GM12865 (cell line): ENCODE measurements at places on chromosomes 16 and 17.

DNA sequence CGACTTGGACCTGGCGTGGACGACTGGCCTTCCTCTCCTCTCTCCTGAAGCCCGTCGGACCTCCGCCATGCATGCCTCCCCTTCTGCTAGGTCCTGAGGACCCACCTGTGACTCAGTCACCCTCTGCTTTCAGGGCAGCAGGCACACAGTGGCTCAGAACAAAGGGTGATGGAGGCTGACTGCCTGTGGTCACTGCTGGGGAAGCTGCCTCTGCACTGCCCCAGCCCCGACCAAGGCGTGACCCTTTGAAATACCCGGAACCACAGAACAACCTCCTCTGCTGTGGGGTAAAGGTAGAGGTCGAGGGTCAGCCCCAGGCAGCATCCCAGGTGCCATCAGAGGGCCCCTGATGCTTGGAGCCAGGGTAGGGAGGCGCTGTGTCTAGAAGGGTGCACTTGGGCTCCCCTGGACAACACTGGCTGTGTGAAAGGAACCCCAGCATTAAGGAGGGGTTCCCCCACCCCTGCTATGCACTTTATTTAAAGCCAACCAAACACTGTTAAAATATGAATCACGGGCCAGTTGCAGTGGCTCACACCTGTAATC, 12.5 kb upstream of the SLC4A1 start:
- DNase-seq, result no peak

DNA sequence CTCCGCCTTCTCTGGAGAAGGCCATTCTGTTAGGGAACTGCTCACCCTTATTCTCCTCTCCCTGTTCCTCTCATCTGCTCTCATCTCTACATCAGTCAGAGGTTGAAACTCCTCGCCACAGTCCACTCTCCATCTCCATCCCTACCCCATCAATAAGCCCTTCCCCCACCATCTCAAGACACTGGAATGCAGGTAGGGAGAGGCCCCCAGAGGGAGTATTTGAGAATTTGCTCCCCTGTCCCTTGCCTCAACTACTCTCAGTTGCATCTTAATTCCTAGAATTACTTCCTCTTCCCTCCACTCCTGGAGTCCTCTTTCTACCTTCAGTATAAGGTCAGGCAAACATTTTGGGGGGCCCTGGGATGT, 2.0 kb upstream of the AATF start:
- no peak for DNase-seq

GRCh38 chr16:17744921-17745572, 274.3 kb upstream of the XYLT1 start:
- no peak for DNase-seq

DNA sequence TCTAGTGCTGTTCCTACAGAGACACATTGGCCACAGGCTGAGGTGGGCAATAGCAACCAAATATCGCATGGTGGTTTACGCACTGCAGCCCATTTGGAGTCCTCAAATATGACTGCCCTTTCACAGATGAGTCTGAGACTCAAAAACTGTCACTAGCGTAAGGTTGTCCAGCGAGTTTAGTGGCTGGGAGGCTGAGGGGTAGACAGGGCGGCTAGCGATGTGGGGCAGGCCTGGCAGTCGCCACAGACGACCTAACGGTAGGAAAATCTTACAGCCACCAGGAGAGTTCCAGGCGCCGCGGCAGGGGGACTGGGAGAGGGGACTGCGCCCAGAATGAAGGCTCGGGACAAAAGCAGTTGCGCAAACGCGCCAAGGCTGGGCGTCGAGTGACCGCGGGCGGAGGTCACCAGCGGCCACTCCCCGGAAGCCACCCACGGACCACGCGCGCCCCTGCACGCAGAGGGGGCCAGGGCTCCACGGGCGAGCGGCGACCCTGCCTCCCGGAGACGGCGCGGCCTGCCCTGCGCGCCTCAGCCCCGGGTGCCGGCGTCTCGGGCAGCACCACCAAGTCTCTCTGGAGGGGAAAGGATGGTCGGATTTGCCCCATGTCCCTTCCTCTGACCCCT, 699 bp upstream of the MAP1LC3B start:
- no peak for DNase-seq

DNA sequence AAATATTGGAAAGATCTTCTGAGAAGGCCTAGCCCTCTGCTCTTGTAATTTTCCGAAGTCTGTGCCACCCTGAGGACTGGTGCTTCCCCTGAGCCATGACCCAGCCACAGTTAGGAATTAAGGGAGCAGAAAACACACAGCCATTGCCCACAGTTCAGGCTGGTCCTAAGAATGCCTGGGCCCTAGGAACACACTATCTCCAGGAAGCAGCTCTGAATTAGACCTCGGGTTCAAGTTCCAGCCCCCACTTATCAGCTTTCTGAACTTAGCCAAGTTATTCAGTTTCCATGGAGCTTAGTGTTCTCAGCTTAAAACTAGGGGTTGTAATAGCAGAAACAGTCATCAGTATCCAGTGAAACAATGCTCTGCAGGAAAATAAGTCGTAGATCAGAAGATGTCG, 56.0 kb downstream of the CDH13 start:
- DNase-seq, result no peak

- DNase-seq, result no peak
Measured at GRCh38 chr17:50055055-50055425, 870 bp upstream of the ITGA3 start.
